ENCODE measurements at places on chromosomes 7 and 10. TPM values are rescaled to one million over a fixed set of nuclear protein-coding genes. Genes with fewer than 3 reads are reported as not detected.
A peak's percentile ranks its signal among the peaks of the same experiment; 100 is the strongest.

DNA sequence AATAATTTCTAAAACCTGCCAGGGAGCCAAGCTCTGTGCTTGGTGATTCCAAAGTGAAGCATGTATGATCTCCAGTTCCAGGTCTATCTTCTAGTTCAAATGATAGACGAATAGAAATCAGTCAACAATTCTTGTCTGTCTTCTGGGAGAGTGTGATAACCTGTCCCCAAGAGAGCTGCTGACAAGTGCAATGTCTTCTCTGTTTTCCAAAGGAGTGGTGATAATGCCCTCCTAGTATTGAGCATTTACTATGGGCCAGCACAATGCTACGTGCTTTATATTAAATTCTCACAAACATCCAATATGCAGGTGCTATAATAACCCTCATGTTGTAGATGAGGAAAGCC is 10.2 kb downstream of the MXI1 start:
- DNase-seq = no peak

DNA sequence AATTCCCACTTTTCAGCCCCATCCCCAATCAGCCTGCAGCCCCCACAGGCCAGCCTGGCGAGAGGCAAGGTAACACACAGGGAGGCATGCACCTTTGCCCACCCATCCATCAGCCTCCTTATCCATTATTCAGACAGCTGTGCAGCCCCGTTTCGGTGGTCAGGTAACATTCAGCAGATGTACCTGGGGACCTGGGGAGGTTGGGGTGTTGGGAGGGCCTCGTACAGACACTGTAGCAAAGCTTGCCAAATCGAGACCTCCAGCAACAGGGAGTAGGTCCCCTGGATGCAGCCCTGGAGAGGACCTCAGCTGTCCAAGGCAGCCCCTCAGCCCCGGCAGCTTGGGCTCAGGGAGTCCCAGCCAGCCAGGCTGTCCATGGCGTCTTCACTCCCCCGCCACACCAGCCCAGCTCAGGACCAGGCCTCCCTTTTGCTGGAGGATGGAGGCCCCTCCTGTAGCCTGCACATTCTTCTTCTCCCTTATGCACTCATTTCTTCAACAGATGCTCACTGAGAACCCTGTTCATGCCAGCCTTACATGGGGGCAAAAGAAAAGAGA is 8.5 kb upstream of the DRGX start:
- DNase-seq = no peak

GRCh38 chr7:42345478-42346299 is 108.7 kb upstream of the GLI3 start:
- DNase-seq = no peak

GRCh38 chr7:12725575-12726316 is 38.3 kb downstream of the ARL4A start:
- DNase-seq = no peak

DNA sequence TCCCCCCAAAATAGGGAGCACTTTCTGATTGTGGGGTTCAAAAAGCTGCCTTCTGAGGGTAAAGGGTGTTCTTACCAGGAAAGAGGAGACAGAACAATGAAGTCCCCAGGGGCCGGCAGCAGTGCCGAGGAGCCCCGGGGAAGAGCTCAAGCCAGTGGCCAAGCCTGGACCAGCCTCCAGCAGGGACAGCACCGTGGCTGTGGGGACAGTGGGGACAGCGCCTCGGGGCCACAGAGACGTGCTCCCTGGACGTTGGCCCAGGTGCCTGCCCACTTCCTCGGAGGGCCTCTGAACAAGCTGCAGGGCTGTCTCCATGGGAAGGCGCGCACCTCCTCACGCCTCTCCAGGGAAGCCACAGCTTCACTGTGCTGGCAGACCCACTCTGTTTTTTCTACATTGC is 312.6 kb downstream of the PTPRN2 start:
- DNase-seq = peak; percentile 16

DNA sequence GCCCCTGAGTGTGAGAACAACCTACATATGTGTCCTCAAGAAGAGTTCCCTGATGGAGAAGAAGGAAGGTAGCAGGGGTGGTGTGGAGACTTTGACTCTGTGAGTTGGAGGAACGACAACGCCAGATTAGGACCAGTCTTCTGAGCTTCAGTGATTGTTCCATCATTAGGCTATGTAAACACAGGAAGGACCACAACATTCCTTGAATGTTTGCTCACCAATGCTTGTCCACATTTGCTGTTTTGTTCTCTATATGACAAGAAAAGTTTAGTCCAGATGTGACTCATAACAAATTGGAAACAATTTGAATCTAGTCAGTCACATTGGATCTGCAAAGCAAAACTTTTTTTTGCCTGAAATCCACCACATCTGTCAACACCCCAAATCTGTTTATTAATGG is 62.7 kb downstream of the ENTPD1 start:
- DNase-seq = no peak

- DNase-seq = no peak
These were observed 376.8 kb downstream of the DNAJB6 start for GRCh38 chr7:157713591-157713990.

GRCh38 chr7:77320137-77320536 is 96.0 kb downstream of the GSAP start:
- no peak for DNase-seq

The IFIT3 gene
- total RNA-seq = 81.9 TPM

The FAM131B gene
- 0.77 TPM for total RNA-seq
